ENCODE measurements at places on chromosomes 12 and 14.

GRCh38 chr14:85146779-85147178 is 383.2 kb upstream of the FLRT2 start:
- DNase-seq: no peak

GRCh38 chr12:50824914-50825313 is 17.8 kb upstream of the TMPRSS12 start:
- DNase-seq: no peak

DNA sequence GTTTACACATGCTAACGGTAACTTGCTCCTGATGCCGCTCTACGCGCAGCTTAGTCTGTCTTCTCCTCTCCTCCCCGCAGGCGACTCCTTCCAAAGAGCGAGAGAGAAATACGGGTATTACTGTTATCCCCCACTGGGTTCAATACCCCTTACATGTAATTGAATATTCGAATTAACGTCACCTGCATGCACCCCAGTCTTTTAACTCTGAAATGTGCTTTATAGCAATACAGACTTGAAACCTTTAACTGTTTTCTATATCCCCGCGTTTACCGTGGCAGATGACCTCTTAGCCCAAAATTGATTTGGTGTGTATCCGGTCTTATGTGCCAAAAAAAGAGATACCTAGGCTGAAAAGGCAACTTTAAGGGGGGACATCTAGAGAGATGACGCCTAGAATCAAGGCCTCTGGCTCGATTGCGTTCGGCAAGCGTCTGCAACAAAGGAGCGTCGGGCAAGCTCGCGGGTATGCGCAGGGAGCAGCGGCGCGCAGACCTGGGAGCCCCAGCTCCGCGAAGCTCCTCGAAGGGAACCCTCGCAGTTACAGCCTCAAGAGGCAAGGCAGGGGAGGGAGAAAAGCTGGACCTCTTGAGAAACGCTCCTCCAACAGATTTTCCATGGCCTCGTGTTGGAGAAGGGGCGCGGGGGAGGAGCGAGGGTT is 6.8 kb upstream of the FOXG1 start:
- no peak for DNase-seq

DNA sequence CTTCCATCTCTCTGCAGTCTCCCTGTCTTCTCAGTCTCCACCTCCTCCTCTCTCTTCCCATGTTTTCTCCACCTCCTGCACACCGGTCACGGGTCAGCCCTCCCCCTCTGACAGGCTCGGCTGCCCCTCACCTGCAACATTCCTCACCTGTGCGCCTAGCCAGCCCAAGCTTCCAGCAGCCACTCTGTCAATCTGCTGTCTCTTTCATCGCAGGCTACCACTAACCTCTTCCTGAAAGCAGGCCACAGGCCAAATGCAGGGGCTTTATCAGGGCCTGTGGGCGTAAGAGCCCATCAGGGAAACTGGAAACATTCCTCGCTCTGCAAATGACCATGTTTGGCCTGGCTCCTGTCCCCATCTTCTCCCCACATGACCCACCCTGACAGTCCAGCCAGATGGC is 34.5 kb downstream of the CMKLR1 start:
- no peak for DNase-seq

DNA sequence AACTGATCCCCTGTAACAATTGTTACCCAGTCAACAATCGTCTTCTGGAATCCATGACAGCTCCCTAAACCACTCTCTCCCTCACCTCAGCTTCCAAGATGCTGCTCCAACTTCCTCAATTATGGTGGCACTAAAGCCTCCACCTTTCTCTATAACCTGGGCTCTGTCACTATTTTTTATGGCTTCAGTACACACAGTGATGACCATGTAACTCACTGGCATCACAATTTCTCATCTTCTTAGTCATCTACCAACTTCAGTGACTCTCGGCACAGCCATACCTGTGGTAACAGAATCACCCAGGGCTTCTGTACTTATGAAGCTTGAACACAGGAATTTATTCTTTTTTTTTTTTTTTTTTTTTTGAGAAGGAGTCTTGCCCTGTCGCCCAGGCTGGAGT is 32.0 kb upstream of the NPAS3 start:
- no peak for DNase-seq

GRCh38 chr12:34033628-34034296 is 11.5 kb downstream of the ALG10 start:
- peak; percentile 3 for DNase-seq

GRCh38 chr14:33465846-33466700 is 484.8 kb downstream of the EGLN3 start:
- DNase-seq: no peak

GRCh38 chr12:64395739-64396138 is 5.2 kb upstream of the C12orf56 start:
- DNase-seq: no peak

- DNase-seq: no peak
Measured at GRCh38 chr12:22532317-22532716, 12.0 kb downstream of the C2CD5 start.

GRCh38 chr12:26425587-26426260 is 230.4 kb downstream of the SSPN start:
- DNase-seq: peak; percentile 23

- DNase-seq: no peak
Measured at GRCh38 chr14:46573498-46573897, 78.1 kb downstream of the RPL10L start.

DNA sequence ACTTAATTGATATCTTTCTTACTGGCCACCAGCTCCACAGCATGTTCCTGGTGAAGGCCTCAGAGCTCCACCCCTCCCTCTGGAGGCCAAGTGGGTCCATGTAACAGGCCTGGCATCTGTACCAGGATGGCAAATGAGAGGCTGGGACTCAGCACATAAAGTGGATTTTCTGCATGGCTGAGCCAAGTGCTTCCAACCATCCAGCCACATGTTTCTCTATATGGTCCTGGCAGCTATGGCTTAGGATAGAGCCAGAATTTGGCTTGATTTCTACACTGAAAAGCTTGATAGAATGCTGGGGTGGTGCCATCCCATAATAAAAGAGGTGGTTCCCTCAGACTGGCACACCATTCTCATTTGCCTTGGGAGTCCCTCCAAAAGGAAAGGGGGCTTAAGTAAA is 94.1 kb downstream of the PAX9 start:
- no peak for DNase-seq

DNA sequence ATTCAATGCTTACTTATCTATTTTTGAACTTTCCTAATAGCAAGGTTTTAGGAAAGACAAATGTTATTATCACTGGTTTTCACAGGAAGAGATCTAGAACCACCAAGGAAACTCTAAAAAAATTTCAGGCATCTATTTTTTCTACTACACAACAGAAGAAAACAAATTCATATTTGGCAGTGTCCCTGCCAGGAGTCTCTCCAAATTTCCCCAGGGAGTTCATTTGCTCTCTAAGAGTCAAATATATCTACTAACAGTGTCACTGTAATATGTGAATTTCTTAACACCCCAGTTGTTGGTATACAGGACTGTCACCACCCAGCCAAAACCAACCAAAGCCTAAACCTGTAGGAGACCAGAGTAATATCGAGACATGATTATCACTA is 83.4 kb downstream of the STXBP6 start:
- no peak for DNase-seq

Data from GM10248 (cell line).